Smooth muscle cell of the pulmonary artery (primary cell): ENCODE measurements at places on chromosomes 13 and 19. TPM values are rescaled to one million over a fixed set of nuclear protein-coding genes. Genes with fewer than 3 reads are reported as not detected.

The TEX101 gene
- total RNA-seq = not detected in 2 replicates

The KL gene
- 0.20 TPM in 2 replicates for total RNA-seq

The SNAPC2 gene
- total RNA-seq = 14.9 and 19.0 TPM in 2 replicates

The OCEL1 gene
- 2.7 and 5.0 TPM in 2 replicates for total RNA-seq

The NEK5 gene
- total RNA-seq = 0.26 and 0.79 TPM in 2 replicates
